ENCODE measurements at places on chromosomes 3 and 15.
A peak's percentile ranks its signal among the peaks of the same experiment; 100 is the strongest.

DNA sequence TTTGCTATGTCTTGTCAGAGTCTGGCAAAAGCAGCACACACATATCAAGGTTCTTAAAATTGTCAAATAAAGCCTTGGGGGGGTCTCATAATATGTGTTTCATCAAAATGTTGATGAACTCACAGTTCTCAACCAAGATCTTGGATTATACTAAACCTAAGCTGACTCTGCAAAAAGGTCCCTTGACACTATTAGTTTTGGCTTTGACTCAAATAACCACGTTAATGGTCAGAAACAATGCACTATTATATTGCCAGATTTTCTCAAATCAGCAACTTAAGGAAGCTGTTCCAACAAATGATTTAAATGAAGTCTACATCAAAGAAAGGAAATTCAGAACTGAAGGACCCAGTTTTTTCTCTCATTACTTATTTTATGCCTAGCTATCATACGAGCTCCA is 1063.9 kb downstream of the ROBO1 start:
- DNase-seq, result no peak

DNA sequence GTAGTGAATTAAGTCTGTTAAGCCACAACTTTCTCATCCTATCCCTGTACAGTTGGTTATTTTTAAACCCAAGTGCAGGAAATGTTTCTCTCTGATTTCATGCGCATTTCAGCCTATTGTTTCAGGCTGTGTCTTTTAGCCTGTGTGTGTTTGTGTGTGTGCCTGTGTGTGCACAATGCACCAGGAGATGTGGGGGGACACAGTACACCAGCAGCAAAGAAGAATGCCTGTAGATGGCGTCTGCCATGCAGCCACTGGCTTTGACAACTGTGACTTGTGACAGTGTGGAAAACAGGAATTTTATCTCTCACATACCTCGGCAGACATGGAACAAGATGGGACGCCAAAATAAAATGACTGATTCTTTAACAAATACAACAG is 43.6 kb upstream of the PLXNA1 start:
- DNase-seq, result no peak

- no peak for DNase-seq
Observed at GRCh38 chr3:31921837-31922236, 59.2 kb downstream of the OSBPL10 start.

- DNase-seq, result no peak
Observed at GRCh38 chr3:35257641-35258040, 381.7 kb upstream of the ARPP21 start.

- DNase-seq, result peak; percentile 52
Observed at GRCh38 chr3:136075218-136075808, 109.8 kb downstream of the PPP2R3A start.

DNA sequence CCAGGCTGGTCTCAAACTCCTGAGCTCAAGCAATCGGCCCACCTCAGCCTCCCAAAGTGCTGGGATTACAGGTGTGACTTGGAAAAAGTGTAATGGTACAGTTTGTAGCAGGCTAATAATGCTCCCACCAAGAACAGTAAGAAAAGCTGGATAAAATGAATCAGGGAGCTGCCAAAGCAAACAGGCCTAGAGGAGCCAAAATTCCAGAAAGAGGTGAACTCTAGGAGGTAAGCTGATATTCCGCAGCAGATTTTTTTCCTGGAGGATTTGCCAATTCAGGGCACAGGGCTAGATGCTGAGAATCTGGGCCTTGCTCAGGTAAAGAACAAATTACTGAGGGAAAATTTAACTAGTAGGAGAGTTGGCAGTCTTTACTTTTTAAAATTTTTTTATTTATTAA is 11.0 kb upstream of the PCYT1A start:
- no peak for DNase-seq

- no peak for DNase-seq
Observed at GRCh38 chr3:121748680-121749275, 763 bp downstream of the GOLGB1 start.

DNA sequence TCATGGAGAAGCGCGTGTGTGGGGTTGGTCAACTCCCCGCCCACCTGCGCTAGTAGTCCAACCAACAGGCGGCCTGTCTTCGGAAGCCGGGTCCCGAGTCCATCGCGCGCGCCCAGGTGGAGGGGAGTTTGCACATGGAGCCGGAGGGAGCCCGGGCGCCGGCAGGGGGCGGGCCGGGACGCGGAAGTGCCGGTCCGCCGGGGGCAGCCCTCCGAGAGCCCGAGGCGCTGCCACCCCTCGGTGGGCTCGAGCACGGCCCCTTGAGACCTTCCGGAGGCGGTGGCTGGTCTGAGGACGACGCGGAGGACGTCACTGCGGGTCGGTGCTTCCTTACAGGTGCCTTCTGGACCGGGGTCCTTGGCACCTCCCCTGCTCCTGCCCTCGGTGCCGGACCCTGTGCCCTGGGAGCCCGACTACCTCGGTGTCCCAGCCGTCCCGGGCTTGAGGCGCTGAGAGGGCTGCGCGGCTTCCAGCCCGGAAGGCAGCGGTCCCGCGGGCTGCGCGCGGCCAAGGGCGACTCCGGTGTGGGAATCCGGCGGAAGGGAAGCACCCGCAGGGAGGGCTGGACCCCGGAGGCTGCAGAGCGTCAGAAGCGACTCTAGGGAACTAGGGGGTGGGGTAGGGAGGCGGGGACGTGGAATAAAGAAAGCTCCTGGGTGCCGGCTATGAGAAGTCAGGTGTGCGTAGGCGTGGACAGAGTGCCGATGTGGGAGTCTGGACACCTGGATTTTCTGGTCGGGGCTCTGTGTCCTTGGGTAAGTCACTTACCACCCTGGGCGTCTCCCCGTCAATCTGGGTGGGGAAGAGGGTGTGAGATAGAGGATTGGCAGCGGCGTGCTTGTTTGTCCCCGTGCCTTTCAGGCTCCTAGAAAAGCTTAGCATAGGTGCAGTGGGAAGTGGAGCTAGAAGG is 212.3 kb downstream of the FGF12 start:
- DNase-seq, result no peak
